ENCODE measurements at places on chromosomes 13 and 19. TPM values are rescaled to one million over a fixed set of nuclear protein-coding genes. Genes with fewer than 3 reads are reported as not detected.
A peak's percentile ranks its signal among the peaks of the same experiment; 100 is the strongest.

The CYSLTR2 gene
- 10.6 TPM for total RNA-seq

DNA sequence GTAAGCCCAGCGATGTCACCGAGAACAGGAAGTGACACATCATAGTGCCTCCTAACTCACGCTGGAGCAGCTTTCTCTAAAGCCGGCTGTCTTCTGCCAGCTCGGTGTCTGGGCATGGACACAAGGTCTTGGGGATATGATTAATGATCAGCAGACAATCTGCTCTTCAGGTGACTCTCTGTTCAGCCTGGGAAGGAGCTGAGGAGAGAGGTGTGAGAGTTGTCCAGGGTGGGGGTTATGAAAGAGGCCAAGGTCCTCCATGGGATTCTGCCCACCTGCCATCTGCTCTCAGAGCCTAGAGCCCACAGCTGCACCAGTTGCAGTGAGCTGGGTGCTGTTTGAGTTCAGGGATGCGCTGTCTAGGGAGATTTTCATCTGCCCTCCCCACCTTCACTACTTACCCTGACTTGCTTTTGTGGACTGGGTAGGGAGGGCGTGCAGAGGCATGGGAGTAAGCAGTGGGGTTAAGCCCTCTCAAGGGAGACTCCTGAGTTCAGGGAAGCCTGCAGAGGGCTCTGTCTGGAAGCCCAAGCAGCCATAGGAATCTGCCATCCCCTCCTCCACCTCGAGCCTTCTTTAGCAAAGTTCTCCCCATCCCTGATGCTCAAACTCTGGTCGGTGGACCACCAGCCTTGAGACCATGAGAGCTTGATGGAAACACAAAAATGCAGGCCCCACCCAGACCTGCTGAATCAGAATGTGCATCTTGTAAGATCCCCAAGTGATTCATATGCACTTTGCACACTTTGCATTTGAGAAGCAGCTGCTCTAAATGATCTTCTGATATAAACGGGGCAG, 539.7 kb downstream of the RFC3 start:
- DNase-seq: no peak

The IQCN gene
- 0.97 TPM for total RNA-seq

The ADGRE3 gene
- total RNA-seq: not detected

- no peak for DNase-seq
Observed at GRCh38 chr13:93411186-93411680, 184.6 kb downstream of the GPC6 start.

DNA sequence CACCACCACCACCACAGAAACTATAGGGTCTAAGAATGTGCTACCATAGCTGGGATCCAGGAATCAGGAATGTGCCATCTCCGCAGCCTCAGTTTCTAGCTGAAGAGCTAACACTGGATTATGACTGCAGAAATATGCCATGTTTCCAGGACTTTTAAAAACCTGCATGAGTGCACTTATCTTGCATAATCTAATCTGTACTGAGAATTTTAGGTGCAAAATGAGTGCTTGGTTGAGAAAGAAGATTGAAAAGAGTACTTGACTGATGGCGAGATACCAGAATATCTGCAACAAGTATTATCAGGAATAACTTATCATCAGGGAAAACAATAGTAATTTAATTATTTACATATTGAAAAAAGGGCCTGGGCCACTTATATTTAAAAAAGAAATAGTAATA, 97.2 kb upstream of the FAM216B start:
- no peak for DNase-seq

The GNA15 gene
- total RNA-seq: 2.5 TPM

The FAM174C gene
- total RNA-seq: 17.7 TPM

The LIN7B gene
- 20.9 TPM for total RNA-seq

DNA sequence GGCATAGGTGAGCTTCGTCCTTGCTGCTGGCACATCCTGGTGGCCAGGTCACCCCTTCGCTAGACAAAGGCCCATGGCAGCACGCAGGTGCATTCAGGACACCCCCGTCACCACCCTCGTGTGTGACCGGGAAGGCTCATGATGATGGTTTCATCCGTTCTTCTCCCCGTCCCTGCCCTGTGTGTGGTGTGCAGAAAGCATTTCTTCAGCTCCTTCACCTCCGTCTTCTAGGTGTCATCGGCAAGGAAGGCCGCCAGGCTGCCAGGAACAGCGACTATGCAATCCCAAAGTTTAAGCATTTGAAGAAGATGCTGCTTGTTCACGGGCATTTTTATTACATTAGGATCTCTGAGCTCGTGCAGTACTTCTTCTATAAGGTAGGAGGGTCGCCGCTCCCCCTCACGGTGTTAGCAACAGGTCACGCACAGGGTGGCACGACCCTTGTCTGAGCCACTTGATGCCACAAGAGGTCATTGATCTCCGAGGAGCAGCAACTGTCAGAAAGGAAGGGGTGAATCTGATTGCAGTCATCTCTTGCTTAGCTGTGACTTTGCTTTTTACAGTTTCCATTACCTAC, 111.0 kb upstream of the MCF2L start:
- DNase-seq: no peak

- no peak for DNase-seq
Observed at GRCh38 chr13:96992633-96993032, 1.6 kb downstream of the OXGR1 start.

GRCh38 chr13:43156916-43157315, 133.5 kb downstream of the DNAJC15 start:
- no peak for DNase-seq

GRCh38 chr13:97631158-97631557, 197.2 kb downstream of the RAP2A start:
- DNase-seq: no peak

DNA sequence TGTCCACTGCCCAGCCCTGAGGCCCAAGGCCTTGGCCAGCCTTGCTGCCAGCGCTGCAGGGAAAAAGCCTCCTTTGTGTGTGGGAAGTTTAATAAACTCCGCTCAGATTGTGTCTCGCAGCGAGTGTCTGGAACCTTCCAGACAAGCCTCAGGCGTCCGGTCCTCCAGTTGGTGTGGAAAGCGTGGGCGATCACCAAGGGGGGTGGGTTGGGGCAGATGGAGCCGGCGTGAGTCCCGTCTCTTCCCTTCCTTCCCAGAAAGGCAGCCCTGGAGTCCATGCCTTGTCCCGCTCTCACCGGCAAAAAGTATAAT, 4.6 kb downstream of the STK11 start:
- DNase-seq: no peak

The CCDC122 gene
- 15.6 TPM for total RNA-seq

DNA sequence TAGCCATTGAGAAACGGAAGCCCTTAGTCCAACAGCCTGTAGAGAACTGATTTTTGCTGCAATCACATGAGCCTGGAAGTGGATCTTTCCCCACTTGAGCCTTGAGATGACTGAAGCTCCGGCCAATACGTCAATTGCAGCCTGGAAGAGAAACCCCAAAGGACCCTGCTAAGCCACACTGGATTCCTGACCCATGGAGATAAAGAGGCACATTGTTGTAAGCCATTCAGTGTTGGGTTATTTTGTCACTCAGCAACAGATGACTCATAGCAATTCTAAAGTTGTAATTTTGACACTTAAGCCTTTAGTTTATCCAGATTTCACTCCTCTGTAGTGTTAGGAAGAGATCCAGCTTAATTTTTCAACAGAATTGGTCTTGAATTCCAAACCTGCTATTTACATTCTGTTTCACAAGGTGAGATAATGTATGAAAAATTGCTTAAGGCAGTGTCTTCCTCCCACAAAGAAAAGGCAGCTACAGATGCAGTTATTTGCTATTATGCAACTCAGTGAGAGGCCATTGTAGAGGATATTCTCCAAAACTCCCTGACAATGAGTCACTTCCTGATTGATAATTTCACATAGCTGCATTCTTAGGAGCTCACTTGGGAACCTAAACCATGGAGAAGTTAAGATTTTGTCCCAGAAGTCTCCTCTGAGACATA, 59.4 kb upstream of the TSHZ3 start:
- no peak for DNase-seq

DNA sequence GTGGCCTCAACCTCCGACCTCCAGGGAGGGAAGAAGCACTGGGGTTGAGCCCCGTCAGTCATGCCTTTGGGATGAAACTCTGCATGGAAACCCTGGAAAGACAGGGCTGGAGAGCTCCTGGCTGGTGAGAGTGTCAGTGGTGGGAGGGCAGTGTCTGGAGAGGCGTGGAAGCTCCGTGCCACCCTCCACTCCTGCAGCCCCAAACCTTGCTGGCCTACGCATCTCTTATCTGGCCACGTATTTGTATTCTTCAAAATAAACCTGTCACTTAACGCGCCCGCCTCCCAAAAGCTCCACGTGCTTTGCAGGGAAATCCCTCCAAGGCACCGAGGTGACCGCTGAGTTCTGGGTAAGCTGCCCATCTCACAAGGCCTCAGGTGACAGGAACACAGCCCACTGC, 84.3 kb downstream of the TEX29 start:
- no peak for DNase-seq

- DNase-seq: peak; percentile 59
Observed at GRCh38 chr13:52862358-52863206, 14.1 kb upstream of the PCDH8 start.

GRCh38 chr13:98677398-98677797, 75.1 kb downstream of the SLC15A1 start:
- no peak for DNase-seq

DNA sequence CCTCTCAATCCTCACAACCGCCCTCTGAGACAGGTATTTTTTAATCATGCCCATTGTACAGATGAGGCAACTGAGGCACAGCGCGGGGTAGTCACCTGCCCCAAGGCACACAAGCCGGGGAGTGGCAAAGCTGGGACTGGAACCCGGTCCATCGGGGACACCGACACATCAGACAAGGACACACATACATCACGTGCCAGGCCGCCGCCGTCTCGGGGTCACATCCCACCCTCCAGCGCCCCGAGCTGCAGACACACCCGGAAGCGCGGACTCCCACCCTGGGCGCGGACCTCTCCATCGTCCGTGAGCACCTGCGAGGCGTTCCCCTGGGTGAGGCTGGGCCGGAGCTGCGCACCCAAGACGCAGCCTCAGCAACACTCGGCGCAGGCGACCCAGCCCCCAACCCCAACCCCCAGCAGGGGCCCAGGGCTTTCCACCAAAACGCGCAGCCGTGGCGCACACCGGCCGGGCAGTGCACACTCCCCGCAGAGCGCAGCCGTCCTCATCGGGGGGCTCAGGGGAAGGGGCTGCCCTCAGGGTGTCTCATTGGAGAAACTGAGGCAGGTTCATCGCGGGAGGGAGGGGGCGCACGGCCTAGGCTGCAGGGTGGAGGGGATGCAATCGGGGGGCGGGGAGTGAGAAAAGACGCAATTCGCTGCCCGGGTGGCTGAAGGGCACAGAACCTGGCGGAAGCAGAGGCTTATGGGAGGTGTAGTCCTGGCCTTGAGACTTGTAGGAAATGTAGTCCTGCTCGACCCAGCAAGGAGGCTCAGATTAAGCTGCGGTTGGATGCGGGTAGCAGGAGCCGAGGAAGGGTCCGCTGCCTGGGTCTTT, 1.9 kb upstream of the LMTK3 start:
- DNase-seq: peak; percentile 81

DNA sequence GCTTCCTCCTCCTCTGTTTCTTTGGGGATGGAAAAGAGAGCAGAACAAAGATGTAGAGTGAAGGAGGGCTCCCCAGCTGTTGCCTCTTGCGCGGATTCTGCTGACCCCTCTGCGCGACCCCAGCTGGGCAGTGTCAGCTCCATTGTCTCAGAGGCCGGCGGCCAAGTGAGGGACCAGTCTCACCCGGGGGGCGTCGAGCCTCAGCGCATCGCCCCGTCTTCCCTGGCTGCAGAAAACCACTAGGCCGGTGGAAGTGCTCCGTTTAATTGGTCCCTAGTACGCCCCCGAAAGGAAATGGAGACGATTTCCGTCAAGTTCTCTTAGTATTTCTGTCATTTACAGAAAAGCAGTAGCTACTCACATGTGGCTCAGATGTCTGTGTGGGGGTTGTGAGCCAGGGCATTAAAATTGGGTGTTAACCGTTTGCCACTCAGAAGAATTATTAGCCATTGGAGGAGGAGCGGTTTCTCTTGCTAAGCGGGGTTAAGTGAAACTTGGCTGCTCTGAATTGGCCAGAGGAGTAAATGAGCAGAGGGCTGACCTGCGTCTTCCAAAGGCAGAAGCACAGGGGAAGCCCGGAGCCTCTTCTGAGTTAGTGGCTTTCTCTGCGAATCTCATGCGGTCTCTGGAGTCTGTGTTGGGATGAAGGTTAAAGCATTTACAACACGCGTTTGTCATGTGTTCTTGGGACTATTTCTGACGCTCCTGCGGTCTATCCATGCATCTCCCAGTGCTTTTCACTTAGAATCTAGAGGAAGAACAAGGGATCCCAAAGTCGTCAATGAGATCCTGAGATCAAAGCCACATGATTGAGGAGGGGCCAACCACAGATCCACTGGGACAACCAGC, 132.8 kb upstream of the MYO16 start:
- peak; percentile 41 for DNase-seq

GRCh38 chr13:76837801-76838200, 48.4 kb downstream of the KCTD12 start:
- DNase-seq: no peak

GRCh38 chr13:99469041-99469440, 32.2 kb upstream of the TM9SF2 start:
- no peak for DNase-seq

The RNF113B gene
- not detected for total RNA-seq

- peak; percentile 32 for DNase-seq
Observed at GRCh38 chr19:55071129-55071502, 4.6 kb upstream of the EPS8L1 start.

- no peak for DNase-seq
Observed at GRCh38 chr19:3142292-3142670, 6.4 kb downstream of the GNA15 start.

DNA sequence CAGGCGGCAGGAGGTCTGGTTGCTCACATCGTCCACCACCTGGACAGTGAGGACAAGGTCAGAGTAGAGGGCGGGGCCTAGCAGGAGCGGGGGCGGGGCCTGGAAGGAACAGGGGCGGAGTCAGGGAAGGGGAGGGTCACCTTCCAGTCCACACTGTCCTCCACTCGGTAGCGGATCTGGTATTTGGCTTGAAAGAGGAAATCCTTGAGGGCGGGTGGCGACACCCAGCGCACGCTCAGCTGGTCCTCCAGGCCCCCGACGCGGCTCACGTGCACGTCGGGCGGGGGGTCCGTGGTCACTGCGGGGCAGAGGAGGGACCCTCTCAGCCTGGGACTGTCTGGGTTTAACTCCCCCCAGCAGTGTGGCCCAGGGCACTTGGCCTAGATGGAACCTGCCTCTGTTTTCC, 8.2 kb downstream of the REX1BD start:
- DNase-seq: peak; percentile 66

GRCh38 chr13:41960211-41960636, 685 bp downstream of the VWA8 start:
- DNase-seq: peak; percentile 25

The KLK12 gene
- not detected for total RNA-seq

- no peak for DNase-seq
Observed at GRCh38 chr13:101930331-101930730, 471.5 kb downstream of the FGF14 start.

DNA sequence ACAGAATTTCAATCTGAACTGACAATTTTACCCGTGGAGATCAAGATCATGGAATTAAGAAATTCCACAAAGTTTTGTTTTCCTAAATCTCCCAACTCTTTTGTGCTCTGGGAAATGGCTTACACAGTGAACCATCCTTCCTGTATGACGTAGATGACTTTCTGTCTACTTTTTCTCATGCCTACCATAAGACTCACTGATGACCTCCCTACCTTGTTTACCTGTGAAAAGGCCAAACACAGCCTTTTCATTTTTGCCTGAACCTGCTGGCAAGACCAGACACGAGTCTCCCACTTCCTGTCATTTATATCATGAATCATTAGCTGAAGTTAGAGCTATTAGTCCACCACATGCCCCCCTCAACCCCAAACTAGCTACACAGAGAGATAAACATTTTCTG, 4.6 kb upstream of the KBTBD6 start:
- no peak for DNase-seq
